Right hindlimb (tissue), 1 donor: ENCODE measurements at places on chromosomes 2 and 18.

GRCh38 chr2:113930448-113930847 is 40.6 kb downstream of the ACTR3 start:
- no peak for DNase-seq

DNA sequence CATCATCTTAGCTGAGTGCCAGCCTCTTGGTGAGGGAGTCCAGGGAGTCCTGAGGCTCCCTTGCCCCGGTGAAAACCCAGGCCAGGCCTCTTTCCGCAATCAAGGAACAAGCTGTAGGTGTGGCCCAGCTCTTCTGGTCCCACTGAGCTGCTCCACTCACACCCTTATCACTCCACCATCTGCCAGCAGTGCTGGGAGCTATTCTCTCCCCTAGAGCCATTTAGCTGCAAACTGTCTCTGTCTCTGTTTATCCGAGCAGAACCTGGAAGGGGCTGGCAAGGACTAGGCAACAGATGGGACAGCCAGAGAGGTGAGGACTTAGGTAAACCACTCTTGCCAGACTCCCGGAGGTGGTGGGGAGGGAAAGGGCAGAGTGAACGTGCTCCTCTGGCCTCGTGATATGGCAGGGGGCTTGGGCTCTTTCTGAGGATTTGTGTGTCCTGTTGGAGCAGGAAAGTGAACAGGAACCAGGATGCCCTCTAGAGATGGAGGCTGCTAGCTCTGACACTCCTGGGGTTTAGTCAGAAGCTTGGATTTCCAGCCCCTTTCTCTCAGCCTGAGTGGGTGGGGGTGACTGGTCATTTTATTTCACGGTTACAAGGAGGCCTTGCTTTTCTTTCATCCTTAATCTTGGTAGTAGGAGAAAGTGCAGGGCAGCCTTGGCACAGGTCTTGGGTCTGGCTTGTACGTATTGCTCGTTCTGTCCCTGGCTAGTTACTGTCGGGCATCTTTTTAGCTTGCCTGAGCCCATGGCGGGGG is 19.6 kb downstream of the B3GNT2 start:
- DNase-seq, result no peak

DNA sequence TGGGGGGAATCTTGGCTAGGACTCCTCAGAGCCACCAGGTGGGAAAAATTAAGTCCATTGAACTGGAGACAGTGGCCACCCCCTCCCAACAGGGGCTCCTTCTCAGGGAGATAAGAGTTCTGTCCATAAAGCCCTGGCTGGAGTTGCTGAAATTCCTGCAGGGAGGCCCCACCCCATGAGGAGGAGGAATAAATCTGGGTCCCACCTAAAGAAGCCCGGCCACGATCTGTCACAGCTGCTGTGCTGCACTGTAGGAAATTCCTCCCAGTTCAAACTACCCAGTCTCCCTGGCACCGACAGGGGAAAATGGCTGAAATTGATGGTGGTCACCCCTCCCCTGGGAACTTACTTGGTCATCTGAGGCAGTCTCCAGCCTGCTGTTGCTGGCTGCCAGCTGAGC is 215.0 kb downstream of the THSD7B start:
- DNase-seq, result no peak

GRCh38 chr2:136116813-136117390 is 1.0 kb downstream of the CXCR4 start:
- peak; percentile 41 for DNase-seq

DNA sequence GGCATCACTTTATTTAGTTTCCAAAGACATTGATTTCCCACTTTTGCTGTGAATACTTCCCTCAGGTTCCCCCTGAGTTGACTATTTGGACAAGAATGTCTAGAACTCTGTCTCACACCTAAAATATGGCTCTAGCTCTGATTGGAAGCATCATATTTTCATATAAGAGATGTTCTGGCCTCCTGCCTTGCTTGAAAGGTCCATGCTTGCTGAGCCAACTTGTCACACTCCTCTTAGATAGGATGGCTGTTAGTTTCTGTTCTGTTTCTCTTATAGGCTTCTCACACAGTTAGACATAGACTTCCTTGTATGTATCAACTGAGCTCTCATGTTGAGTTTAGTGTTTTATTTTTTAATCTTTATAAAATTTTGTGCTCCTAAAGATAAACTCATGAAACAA is 87.1 kb downstream of the CNTNAP5 start:
- DNase-seq, result no peak

DNA sequence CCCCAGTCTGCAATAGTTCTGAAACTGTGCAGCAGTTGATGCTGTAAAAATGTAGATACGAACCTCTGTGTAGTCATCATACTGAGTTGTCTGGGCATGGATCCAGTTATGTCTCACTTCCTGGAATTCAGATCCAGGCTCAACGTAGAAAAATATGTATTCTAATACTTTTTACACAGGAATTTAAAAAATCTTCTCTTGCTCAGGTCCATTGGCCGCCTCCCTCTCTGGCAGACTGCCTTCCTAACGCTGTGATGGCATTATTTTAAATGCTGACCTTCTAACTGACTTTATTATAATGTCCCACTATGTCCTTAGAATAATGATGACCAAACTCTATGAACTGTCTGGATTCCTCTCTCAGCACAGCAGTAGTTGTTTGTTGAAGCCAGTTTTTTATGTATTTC is 119.6 kb downstream of the FEZ2 start:
- no peak for DNase-seq

DNA sequence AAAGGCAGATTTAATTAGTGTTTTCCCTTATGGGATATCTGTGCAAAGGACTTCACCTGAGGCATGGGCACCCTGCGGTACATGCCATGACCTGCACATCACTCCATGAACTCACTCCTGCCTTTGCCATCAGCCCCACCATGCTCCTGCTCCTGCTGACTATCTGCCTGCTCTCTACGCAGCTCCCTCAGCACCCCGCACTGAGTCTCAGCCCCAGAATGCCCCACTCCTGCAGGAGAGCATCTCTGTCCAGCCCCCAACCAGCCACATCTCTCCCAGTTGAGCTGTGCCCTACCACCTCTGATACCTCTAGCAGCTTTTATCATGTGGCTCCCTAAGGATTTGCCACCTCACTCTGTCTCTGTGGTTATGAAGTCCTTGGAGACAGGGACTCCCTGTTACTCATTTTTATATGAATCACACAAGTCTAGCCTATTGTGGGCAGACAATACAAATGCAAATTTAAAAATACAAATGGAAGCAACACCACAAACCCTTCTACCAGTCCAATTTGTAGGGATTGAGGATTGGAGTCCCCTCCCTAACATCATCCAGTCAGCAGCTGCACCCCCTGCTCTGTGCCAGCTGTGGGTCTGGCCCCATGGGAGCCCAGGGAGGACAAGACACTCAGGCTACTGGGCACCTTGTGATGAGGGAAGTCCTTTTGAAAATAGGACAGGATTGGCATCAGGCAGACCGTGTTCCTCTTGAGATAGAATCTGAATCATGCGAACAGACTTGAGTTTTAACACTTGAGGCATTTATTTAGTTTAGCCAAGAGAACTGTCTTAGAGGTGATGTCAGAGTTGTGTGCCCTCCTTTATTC is 689.6 kb upstream of the HS6ST1 start:
- no peak for DNase-seq

- DNase-seq, result no peak
These were observed 51.8 kb downstream of the ROCK2 start for GRCh38 chr2:11292464-11293255.

GRCh38 chr18:3713166-3713565 is 263.2 kb downstream of the TGIF1 start:
- no peak for DNase-seq

- no peak for DNase-seq
These were observed 97.4 kb downstream of the LRP1B start for GRCh38 chr2:142033393-142033792.

DNA sequence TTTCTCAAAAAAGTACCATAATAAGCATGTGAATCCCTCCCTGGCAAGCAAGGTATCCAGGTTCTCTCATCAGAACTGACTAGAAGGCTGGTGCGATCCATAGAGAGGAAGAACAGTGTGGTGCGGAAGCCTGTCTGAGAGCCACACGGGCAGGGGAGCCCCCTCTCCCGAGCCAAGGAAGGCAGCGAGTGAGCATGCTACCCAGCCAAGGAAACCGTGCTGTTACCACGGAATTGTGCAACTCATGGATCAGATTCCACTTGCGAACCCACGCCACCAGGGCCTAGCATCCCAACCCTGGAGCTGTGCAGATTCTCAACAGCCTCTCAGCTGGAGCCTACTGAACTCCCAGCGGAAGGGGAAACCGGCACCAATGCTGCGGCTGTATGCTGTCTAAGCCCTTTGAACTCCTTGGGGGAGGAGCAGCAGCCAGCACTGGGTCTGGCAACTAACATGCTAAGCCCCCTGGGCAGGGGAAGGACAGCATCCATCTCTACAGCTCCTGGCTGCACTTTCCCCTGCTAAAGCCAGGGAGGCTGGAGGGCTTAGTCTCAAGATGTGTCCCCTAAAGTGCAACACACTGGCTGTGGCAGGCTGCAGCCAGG is 823.1 kb downstream of the EPHA4 start:
- DNase-seq, result no peak

- DNase-seq, result no peak
These were observed 162.2 kb upstream of the HNMT start for GRCh38 chr2:137802038-137802437.

- DNase-seq, result no peak
These were observed 548.7 kb upstream of the FAM98A start for GRCh38 chr2:34147780-34148179.

DNA sequence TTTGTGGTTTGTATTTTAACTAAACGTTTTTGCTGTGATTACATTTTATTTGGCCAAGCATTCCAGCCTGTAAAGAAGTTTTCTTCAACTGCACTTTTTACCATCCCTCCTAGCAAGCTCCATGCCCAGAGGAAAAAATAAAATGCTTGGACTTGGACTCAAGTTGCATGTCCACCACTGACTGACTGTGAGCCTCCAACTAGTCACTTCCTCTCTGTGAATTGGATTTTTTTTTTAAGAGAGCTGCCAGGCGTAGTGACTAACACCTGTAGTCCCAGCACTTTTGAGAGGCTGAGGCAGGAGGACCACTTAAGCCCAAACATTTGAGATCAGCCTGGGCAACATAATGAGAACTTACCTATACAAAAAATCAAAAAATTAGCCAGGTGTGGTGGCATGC is 1185.2 kb upstream of the PIK3C3 start:
- no peak for DNase-seq

- no peak for DNase-seq
These were observed 164.4 kb downstream of the SOCS6 start for GRCh38 chr18:70453058-70453775.

DNA sequence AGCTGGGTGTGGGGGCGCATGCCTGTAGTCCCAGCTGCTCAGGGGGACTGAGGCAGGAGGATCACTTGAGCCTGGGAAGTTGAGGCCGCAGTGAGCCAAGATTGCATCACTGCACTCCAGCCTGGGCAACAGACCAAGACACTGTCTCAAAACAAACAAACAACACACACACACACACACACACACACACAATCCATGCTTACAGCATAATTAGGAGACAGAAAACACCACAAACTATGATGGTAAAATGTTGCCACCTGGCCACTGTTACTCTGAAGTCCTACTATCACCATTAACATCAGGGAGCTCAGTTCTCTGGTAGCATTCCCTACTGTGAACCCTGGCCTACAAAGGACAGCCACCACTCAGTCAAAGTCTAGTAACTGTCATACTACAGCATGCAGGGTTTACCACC is 18.3 kb downstream of the DNPEP start:
- peak; percentile 53 for DNase-seq

- DNase-seq, result no peak
These were observed 65.4 kb downstream of the TACR1 start for GRCh38 chr2:75133621-75134570.

GRCh38 chr2:63287956-63288355 is 237.3 kb downstream of the OTX1 start:
- no peak for DNase-seq

DNA sequence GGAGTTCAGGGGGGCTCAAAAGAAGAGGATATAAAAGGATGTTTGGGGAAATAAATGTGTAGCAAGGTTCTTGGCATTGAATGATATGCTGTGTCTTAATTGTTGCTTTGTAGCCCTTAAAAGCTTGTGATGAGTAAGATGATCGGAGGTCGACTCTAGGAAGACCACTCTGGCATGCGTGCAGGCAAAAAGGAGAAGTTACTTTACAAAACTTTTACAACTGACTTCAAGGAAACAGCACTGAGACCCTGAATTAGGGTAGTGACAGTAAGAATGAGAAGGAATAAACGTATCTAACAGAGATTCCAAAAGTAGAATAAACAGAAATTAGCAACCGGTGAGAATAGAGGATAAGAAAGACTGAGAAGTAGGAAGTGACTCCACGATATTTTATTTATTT is 228.7 kb upstream of the TANK start:
- no peak for DNase-seq

DNA sequence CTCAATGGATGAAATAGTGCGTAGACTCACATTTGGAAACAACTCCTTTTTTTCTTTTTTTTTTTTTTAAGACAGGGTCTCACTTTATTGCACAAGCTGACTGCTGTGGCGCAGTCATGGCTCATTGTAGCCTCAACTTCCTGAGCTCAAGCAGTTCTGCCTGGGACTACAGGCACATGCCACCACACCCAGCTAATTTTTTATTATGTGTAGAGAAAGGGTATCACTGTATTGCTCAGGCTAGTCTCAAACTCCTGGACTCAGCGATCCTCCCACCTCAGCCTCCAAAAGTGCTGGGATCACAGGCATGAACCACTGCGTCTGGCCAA is 17.4 kb downstream of the HAT1 start:
- no peak for DNase-seq

DNA sequence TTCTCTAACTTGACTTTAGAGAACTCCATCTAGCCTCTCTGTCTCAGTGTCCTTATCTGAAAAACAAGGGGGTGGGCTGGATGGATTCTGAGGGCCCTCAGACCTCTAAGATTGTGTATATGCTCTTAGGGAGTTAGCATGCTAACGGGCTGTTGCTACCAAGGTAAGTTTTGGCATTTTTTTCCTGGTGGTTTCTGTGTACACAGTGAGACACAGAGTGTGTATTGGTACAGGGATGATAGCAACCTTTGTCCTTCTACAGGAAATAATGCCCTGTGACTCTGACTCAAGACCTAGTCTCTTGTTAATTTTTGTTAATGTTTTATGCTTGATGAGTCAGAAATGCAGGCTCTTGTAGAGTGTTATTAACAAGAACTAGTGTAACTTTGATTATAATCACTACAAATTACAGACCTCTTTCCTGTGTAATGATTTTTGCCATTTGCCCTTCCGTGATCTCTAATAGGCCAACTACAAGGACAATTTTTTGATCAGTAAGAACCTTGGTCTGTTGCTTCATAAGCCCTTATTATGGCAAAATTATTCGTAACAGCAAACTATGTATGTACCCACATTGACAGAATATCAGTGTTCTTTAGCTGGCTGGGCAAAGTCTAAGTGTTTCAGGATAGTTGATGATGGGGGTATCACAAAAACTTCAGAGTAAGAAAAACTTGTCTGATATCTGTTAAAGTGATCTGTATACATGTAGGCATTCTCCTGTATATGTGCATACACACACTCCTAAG is 89.7 kb downstream of the SPTBN1 start:
- DNase-seq, result no peak

- no peak for DNase-seq
These were observed 37.0 kb downstream of the MAL start for GRCh38 chr2:95062242-95063085.

DNA sequence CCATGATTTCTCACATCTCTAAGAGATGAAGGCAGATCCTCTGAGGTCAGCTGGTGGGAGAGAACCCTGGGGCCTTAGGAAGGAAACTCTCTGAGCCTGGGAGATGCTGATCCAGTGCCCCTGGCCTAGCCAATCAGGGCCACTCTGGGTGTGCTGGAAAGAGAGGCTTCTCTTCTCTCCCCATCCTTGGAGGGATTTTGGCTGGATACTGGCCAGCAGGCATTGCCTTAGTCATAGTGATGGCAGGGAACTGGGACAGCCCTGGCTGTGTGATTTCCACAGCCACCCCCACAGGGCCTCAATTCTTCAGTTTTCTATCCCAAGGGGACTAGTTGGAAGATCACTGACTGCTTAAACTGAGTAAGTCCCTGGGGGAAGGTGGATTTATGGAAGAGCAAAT is 26.6 kb upstream of the PLB1 start:
- no peak for DNase-seq
